Activated CD4-positive, alpha-beta T cell treated with anti-CD3 and anti-CD28 coated beads for 24 hours (primary cell): ENCODE measurements at places on chromosomes 3 and 15.
A peak's percentile ranks its signal among the peaks of the same experiment; 100 is the strongest.

GRCh38 chr3:23712656-23713559 lies 92.8 kb upstream of the UBE2E1 start:
- DNase-seq, result no peak

GRCh38 chr3:134752761-134753461 lies 42.1 kb upstream of the EPHB1 start:
- DNase-seq, result no peak

DNA sequence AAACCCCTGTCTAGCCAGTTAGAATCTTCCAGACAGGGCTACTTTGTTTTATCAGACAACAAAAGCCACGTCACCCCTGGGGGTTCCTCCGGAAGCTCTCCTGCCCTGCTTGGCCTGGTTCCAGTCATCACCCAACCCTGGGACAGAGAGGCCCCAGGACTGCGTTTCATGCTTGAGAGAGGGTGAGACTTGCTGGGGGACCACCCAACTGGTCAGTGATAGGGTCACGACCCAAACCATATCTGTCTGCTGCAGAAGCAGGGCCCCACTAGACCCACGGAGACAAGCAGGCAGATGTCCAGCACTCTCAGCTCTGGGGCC lies 1.2 kb downstream of the NT5DC2 start:
- no peak for DNase-seq

DNA sequence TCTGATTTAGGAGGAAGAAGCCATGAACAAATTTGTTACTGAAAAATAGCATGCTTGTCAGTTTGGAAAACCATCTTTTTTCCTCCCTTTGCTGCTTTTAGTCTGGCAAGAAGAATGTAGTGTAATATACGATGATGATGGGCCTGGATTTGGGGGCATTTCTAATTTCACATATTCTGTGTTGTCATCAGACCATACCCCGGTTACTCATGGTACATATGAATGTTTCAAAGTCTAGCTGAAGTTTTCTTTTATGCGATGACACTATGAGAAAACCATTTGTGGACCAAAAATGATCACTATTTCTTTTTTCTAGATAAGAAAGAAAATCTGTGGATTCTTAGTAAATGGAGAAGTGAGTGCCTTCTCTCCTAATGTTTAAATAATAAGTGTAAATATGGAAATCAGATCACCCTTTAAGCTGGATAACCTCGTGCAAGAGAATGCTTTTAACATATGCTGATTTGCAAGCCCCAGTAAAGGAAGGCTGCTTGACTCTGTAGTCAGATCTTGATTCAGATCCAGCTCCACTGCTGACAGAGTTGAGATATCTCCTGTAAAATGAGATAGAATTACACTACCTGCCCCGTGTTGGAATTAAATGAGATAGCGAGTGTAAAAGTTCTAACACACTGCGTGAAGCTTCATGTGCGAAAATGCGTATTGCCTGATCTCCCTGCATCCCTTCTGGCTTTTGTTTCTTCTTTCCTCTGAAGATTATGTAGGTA lies 3.0 kb downstream of the MEF2A start:
- DNase-seq, result no peak

- DNase-seq, result no peak
Observed at GRCh38 chr3:157261000-157261399, 101.1 kb upstream of the CCNL1 start.

- no peak for DNase-seq
Observed at GRCh38 chr15:68380456-68380855, 51.5 kb downstream of the ITGA11 start.

GRCh38 chr15:88987934-88988671 lies 74.9 kb upstream of the MFGE8 start:
- no peak for DNase-seq

DNA sequence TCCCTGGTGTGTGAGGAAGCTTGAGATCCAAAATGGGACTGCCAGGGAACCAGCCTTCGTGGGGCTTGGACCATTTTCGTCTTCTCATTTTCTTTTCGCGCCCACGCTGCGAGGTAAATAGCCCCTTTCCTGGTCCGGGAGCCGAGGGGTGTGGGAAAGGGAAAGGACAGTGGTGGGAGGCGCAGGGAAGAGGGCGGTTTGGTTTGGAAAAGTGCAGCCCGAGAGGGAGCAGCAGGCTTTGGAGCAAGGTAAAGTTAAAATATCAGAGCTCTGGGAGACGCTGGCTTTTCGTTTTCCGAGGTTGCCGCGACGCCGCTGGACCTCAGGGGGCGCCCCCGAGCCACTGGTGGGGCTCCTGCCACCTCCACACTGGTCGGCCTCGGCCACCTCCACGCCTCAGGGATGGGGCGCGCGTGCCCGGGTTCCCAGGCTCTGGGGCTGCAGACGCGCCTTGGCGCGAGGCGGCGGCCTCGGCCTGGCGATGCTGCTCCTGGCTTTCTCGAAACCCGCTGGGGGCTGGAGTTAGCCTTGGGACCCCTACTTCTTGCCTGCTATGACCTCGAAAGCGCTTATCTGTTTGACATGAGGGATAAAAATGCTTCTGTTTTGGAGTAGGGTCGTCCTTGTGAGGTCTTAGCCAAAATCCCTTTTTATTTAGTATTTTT lies 3.2 kb downstream of the PTPRG start:
- no peak for DNase-seq

GRCh38 chr3:108461661-108462111 lies 48.7 kb downstream of the MYH15 start:
- no peak for DNase-seq

GRCh38 chr3:71456826-71457225 lies 126.7 kb downstream of the FOXP1 start:
- DNase-seq, result no peak

- no peak for DNase-seq
Observed at GRCh38 chr3:150449169-150449721, 41.1 kb downstream of the TSC22D2 start.

DNA sequence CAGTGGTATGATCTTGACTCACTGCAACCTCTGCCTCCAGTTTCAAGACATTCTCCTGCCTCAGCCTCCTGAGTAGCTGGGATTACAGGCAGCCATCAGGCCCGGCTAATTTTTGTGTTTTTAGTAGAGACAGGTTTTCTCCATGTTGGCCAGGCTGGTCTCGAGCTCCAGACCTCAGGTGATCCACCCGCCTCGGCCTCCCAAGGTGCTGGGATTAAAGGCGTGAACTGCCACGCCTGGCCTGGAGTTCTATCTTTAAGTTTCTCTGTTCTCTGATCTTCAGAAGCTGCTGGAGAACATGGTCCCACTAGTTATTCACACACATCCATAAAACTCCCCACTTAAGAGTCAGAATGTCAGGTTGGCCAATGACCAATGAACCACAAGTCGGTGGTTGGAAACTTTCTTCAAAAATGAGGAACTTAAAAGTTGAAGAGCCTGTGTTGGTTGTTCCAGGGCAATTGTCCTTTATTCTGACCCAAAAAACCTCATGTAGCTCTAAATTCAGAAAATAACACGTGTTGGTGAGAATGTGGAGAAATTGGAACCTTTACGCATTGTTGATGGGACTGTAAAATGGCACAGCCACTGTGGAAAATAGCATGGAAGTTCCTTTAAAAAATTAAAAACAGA lies 55.9 kb upstream of the PIK3CB start:
- DNase-seq, result no peak

GRCh38 chr3:98361289-98361688 lies 7.6 kb downstream of the OR5K4 start:
- no peak for DNase-seq

DNA sequence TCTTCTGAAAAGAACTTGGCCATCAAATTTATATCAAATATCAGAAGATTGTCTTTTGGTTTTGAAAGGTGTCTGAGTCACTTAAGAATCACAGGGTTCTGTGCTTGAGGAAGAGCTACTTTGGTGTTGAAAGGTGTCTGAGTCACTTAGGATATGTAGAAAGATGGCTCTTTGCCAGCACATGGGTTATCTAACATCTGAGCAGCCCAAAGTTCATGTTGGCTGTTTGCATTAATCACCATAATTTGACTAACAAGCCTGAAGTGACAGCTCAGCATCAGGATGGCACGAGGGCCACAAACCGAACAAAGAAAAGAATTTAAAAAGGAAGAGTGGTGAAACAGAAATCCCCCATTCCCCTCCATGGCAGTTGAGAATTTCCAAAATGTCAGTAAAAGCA lies 190.5 kb upstream of the CMC1 start:
- DNase-seq, result peak; percentile 34

- no peak for DNase-seq
Observed at GRCh38 chr3:8027954-8028353, 473.7 kb upstream of the LMCD1 start.

DNA sequence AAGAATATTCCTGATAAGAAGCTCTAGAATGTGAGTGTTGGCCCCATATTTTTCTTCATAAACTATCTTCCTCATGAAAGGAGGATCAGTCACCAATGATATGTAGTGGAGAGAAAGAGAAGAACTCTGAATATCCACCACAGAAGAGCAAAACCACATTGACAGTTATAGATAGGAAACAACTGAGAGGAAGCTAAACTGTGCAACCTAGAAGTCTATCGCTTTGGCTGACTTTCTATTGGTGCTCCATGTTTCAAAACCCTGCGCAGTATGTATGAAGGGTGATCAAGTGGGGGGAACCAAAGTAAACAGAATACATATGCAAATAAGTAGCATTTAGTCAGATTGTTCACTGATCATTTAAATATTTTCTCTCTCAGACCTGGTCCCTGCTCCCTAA lies 41.0 kb upstream of the ZNF280D start:
- DNase-seq, result no peak

DNA sequence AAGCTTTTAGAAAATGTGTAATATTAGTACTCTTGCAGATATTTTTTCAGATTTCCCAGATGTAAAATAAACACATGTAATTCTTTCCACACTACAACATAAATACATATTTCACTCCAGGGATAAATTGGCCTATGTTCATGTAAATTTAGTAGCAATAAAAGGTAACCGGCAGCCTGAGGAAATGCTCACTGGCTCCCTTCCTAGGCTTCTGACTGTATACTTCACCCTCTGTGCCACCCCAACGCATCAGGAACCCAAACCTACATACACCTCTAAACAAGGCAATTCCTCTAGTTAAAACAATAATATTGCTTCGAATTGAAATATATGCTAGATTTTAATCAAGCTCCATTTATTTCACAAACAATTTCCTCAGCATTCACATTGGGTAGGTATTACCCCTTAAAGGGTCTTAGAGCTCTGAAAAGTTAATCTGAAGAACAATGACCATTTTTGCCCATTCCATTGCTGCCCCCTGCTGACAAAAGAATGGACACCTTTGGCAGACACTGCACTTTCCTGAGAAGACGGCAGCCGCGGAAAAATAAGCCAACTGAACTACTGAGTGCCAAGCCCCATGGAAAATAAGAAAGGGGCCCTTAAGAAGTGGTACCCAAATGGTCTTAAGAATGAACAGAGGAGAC lies 212.5 kb downstream of the OSBPL10 start:
- DNase-seq, result peak; percentile 30

DNA sequence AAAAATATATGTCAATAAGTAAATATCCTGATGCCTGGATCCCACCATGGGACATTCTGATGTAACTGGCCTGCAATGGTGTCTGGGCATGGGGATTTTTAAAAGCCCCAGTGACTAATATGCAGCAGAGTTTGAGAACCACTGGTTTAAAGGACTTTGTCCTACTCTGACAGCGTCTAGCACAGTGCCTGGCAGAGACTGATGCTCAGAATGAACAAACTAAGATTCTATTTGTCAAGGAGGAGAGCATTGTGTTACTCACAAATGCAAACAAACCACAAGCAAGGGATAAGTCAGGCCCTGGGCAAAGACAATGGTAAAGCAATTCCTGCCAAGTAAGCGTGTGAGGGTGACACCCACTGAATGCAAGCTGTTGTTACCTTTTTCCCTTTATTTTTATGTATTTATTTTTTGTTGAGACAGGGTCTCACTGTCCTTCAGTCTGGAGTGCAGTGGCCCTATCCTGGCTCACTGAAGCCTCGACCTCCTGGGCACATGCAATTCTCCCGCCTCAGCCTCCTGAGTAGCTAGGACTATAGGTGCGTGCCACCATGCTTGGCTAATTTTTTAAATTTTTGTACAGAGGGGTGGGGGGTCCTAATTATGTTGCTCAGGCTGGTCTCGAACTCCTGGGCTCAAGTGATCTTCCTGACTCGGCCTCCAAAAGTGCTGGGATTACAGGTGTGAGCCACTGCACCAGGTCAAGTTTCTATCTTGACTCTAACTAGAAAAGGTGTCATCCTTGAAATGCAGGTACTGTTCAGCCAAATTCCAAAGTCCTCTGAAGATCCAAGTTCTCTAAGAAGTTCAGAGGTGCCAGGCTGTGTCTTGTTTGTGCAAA lies 909 bp upstream of the GPD1L start:
- no peak for DNase-seq

- no peak for DNase-seq
Observed at GRCh38 chr15:39430389-39430788, 150.5 kb upstream of the THBS1 start.

GRCh38 chr3:114454551-114455251 lies 160.9 kb downstream of the TIGIT start:
- no peak for DNase-seq

DNA sequence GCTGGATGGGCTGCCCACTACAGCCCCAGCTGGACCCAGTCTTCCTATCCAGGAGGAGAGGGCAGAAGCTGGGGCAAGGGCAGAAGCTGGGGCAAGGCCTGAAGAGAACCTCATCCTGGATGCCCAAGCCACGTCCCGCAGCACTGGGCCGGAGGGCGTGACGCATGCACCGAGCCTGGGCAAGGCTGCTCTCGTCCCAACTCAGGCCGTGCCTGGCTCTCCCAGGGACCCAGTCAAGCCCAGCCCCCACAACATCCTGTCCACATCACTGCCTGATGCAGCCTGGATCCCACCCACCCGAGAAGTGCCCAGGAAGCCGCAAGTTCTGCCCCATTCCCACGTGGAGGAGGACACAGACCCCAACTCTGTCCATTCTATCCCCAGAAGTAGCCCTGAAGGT lies 22.3 kb downstream of the FBLN2 start:
- DNase-seq, result no peak

DNA sequence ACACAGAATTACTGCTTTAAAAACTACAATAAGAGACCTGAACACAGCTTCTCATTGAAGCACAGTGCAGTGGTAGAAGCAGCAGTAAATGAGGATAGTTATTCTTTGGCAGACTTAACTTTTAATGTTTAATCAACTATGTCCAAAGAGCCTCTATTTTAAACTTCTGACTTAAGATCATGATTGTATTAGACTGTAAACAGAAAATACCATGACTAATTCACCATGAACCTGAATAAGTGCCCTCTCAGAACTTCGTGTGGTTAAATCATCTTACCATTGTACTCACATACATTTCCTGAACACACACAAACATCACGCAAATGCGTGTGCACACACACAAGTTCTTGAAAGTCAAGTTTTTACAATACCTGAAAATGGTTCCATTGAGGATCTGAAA lies 13.9 kb downstream of the CEP152 start:
- no peak for DNase-seq

- DNase-seq, result no peak
Observed at GRCh38 chr3:171412054-171412453, 48.2 kb downstream of the TNIK start.
